ENCODE measurements at places on chromosomes 7 and 10.

GRCh38 chr10:89363729-89364442, 14.0 kb upstream of the IFIT1B start:
- no peak for DNase-seq

DNA sequence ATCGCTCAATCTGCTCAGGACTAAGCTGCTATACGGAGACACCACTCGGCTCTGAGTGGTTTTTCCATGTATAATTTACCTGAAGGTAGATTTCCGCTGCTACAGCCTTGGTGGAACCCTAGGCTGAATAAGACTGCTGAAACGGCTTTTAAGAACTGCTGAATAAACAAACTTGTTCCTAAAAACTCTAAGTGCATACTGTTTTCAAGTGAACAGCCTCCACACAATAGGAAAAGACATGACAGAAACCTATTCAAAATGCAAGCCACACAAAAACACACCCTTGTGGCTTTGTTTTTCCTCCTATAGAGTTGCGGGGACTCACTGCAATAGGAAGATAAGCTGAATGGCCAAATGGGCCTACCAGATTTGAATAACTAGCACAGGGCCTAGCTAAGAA, 117.2 kb downstream of the UBE2H start:
- DNase-seq = no peak

- DNase-seq = no peak
These were observed 11.8 kb upstream of the ACSL5 start for GRCh38 chr10:112361951-112362751.

GRCh38 chr10:14603534-14604102, 171.1 kb downstream of the FAM107B start:
- no peak for DNase-seq

Data from NCI-H774 (cell line).